ENCODE measurements at places on chromosomes 4 and X.

DNA sequence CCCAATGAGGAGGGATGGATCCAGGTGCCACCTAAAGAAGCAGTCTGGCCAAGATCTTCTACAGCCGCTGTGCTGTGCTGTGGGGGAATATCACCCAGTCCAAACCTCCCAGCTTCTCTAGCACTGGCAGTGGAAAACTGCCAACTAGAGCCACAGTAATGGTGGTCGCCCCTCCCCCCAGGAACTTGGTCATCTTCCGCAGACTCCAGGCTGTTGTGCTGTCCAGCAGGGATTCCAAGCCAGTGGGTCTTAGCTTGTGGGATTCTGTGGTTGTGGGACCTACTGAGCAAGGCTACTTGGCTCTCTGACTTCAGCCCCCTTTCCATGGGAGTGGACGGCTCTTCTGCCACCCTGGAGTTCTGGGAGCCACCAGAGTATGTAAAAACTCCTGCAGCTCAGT is 18.2 kb downstream of the GPRASP1 start:
- DNase-seq, result no peak

DNA sequence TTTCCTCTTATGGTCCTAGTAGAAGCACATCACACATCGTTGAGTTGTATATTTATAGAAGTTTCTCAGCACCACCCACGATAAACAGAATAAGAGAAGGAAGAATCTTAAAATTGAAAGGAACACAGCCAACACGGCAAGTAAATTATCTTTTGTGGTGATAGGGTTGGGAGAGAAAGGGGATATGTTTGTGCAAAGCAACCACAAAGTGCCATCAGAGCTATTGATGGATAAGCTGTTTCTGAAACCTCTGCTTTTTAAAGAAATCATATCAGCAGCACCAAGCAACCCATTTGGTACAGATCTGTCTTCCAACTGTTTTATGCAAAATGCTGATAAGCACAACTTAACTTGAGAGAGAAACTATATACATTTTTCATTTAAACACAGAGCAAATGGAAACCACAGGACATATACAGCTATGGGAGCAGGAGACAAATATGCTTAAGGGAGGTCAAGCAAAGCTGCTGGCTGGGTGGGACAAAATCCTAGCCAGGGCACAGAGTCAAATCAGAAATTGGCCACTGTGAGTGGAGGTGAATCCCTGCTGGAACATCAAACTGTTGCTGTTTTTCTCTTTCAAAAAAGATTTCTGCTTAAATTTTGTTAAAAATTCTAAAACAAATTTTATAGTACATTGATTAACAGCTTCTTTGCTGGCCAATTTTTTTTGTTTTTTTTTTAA is 194.0 kb upstream of the HHIP start:
- DNase-seq, result no peak

GRCh38 chr4:60432911-60433310 is 767.2 kb upstream of the ADGRL3 start:
- DNase-seq, result no peak

DNA sequence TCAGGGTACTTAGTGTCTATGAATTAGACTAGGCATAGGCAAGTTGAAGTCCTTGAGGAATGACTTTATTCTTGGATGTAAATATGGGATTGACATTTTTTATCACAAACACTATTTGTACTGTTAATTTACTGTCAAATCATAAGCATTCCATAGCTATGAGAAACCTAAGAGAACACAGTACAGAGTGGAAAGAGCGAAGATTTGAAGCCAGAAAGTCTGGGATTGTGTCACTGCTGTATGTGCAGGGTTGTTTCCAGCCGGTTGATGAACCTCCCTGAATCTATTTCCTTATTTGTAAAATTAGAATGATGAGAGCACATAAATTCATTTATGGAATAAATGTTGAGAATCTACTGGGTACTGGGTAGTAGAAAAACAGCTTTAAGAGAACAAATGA is 14.4 kb upstream of the KLHL5 start:
- DNase-seq, result no peak

GRCh38 chr4:31021008-31021407 is 300.8 kb downstream of the PCDH7 start:
- no peak for DNase-seq

DNA sequence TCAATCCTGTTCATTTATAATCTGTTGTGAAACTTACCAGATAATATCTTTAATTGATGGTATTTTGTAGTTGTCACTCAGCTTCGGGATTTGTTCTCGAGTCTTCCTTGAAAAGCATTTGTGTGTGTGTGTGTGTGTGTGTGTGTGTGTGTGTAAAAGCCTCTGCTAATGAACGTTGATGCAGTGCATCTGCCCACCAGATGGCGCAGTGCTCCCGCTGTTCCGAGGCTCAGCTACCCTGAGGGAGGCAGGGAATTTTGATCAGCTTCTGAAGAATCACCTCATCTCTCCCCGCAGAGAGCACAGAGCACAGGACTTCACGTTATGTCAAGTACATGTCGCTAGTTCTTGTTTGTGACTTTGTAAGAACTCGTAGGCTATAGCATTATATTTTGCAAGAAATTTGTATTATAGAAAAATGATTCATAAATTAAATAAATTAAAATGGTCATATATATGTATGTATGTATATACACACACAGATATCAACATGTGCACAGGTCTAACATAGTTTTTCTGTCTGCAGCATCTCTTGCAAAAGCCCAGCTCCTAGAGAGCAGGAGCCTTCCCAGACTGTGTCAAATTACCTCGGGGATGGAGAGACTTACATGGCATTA is 316.7 kb upstream of the IGFBP7 start:
- DNase-seq, result peak; percentile 52

GRCh38 chr4:153409924-153410501 is 56.1 kb upstream of the TMEM131L start:
- no peak for DNase-seq

- no peak for DNase-seq
Observed at GRCh38 chr4:26873391-26874026, 12.9 kb downstream of the STIM2 start.

GRCh38 chr4:23934915-23935314 is 45.1 kb upstream of the PPARGC1A start:
- DNase-seq, result no peak

DNA sequence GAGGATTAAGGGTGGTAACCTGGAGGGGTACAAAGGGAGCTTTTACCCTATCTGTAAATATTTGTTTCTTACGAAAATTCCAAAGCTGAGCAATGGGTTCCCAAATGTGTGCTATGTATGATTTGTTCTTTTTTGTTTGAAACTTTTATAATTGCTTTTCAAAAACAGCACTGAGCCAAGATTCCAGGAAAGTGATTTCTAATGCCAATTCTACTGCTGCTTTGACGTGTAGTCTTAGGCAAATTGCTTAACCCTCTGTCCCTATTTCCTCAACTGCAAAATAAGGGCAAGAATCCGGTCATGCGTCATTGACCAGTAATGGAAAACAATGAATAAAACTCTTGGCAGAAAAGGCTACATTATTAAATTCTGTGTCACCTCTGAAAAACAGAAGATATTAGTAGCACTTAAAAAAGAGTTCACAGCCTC is 454.7 kb downstream of the IL15 start:
- DNase-seq, result no peak

- DNase-seq, result no peak
Observed at GRCh38 chrX:13256603-13257002, 63.2 kb downstream of the ATXN3L start.

- DNase-seq, result no peak
Observed at GRCh38 chr4:21554500-21554899, 394.1 kb downstream of the KCNIP4 start.

DNA sequence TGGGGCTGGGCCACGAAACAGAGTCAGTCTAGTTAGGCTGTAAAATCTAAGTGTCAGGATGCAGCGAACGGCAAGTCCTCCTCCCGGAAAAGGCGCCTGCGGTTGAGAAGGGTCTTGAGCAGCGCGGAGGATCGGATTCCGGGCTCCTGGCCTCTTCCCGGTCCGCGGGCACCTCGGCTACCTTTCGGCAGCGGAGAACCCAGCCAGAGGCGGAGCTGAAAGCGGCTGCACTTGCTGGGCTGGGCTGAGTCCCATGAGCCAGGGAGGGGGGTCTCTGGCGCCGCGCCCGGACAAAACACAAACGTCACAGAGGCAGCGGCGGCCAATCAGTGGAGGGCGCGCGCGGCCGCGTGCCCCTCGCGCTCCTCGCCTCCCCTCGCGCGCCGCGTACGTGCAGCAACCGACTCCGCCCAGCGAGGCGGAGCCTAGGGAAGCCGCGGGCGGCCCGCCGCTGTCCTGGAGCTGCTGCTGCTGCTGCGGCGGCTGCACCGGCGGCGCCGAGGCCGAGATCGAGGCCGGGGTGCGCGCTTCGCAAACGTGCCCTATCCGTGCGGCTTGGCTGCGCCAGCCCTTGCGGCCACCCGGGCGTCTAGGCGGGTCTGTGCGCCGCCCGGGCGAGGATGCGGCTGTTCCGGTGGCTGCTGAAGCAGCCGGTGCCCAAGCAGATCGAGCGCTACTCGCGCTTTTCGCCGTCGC is at the start of gene PDK3:
TSS of gene PDK3 (plus strand) at position 451 of the 696 bp plus-strand sequence. CDS start at position 621, 170 bp downstream.
- peak; percentile 53 for DNase-seq

DNA sequence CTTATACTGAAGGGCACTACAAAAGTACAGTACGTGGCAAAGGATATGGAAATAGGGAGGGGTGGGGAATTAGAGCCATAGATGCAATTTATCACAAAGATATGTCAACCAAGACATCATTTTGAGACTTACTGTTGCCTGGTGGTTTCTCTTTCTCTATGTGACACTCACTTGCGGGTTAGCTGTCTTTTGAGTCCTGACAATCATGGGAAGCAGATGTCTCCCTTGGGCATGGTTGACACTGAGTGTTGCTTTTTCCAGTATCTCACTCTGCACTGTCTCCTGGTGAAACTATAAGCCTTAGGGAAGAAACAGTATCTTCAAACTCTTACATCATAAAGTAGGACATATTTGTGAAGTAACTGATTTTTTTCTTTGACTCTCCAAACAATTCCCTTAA is 383.5 kb upstream of the LCORL start:
- DNase-seq, result no peak

- no peak for DNase-seq
Observed at GRCh38 chr4:105569057-105569865, 16.8 kb downstream of the ARHGEF38 start.

DNA sequence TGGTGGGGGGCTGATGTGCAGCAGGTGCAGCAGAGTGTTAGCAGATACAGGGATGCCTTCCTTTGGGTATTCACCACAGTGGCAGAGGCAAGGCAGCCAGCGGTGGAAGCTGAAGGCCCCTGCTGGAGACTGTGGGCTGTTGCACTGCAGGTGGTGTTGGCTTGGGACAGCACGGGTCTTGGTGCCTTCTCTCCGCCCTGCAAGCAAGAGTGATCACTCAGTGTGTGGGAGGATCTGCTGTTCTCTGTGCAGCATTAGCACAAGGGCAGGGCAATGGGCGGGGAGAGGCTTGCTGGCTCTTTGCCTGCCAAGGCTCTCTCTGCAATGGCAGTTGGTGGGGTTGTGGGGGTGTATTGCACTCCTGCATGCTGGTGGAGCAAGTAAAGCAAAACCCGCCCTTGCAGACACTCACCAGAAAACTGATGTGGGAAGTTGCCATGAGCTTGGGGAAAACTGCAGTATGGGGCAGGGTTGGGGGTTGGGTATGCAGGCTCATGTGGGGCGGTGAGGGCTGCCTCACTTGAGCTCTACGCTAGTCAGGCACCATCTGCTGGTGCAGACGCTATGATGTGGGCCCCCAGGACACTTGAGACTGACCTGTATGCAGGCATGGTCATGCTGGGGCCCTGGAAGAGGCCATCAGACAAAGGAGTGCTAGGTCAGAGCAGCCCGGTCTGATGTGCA is 820.8 kb upstream of the GRIA3 start:
- no peak for DNase-seq

- no peak for DNase-seq
Observed at GRCh38 chr4:136599890-136600289, 932.4 kb downstream of the PCDH18 start.

DNA sequence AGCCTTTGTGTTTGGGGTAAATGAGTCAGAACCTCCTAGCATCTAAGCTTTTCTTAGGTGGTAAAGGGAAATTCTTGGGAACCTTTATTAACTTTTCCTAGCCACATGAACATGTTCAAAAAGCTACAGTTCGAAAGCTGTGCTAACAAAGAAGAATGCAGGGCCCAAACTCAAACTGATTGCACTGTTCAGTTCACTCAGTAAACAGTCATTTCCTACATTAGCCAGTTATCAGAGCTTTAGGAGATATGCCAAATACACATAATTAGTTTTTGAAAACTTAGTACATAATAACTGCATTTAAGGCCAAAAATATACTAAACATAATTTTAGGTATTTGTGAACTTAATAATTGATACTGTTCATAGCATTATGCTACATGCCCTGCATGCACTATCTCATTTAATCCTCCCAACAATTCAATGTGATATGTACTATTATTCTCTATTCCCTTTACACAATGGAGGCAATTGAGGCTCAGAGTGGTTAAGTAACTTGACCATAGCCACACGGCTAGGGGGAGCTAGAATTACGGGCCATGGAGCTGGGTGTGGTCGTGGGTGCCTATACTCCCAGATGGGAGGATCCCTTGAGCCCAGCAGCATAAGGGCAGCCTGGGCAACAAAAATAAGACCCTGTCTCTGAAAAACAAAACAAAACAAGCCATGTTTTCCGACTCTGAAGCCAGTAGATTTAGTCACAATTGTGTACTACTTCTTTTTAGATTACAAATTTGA is 43.9 kb upstream of the PDGFRA start:
- no peak for DNase-seq

DNA sequence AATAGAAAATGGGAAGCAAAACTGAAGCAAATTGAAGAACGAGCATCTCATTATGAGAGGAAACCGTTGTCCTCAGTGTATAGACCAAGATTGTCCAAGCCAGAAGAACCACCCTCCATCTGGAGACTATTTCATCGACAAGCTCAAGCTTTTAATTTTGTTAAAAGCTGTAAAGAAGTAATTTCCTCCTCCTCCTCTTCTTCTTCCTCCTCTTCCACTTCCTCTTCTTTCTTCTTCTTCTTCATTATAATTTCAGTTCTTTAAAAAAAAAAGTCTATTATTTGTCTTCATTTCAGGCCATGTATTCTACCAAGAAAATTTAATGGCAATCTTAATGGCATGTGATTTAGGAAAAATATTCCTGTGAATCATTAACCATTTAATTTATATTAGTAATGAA is 7.6 kb downstream of the PRIMPOL start:
- no peak for DNase-seq

DNA sequence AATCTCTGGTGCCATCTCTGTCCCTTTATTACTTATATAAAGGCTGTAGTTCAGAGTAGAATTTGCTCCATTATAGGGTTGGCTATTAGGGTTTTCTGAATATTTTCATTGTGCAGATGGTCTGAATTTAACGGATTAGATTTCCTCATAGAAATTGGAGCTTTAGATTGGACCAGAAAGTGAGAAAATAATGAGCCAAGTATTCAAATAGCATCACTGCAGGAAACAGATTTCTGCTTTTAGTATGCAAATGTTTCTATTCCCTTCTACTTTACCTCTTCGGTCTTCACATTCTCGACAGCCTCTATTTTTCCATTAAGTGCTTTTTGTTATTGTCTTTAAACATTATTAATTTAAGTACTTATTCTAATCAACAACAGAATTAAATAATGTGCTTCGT is 55.4 kb downstream of the TRIM2 start:
- no peak for DNase-seq

Data from left renal pelvis (tissue), 4 donors.